ENCODE measurements at places on chromosomes 6 and 20.
A peak's percentile ranks its signal among the peaks of the same experiment; 100 is the strongest.

GRCh38 chr6:4346659-4347333 lies 211.4 kb upstream of the ECI2 start:
- no peak for DNase-seq

GRCh38 chr6:131979515-131980337 lies 28.6 kb upstream of the CCN2 start:
- DNase-seq, result no peak

- no peak for DNase-seq
These were observed 9.6 kb downstream of the MRS2 start for GRCh38 chr6:24412294-24412693.

DNA sequence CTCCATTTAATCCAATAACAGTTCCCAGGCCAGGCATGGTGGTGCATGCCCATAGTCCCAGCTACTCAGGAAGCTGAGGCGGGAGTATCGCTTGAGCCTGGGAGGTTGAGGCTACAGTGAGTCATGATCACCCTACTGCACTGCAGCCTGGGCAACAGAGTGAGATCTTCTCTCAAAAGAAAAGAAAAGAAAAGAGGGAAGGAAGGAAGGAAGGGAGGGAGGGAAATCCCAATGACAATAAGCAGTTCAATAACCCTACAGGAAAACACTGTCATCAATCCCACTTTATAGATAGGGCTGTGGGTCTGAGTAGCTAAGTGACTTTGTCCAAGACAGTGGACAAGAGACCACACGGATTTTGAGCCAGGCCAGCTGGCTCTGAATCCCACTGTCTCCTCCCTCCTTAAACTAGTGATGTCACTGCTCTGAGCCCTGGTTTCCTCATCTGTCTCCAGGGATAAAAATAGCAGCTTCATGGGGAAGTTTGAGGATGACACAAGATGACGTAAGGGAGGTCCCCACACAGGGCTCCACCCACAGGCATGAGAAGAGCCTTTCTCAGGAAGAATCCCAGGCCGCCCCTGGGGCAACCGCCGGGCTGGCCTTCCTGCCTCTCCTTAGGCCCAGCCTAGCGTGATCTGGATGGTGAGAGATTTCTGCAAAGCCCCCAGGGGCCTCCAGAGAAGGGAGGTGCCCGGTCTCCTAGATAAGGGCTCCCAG lies 7.2 kb upstream of the TRIB3 start:
- no peak for DNase-seq

- no peak for DNase-seq
These were observed 85.0 kb downstream of the YTHDF1 start for GRCh38 chr20:63130658-63131577.

DNA sequence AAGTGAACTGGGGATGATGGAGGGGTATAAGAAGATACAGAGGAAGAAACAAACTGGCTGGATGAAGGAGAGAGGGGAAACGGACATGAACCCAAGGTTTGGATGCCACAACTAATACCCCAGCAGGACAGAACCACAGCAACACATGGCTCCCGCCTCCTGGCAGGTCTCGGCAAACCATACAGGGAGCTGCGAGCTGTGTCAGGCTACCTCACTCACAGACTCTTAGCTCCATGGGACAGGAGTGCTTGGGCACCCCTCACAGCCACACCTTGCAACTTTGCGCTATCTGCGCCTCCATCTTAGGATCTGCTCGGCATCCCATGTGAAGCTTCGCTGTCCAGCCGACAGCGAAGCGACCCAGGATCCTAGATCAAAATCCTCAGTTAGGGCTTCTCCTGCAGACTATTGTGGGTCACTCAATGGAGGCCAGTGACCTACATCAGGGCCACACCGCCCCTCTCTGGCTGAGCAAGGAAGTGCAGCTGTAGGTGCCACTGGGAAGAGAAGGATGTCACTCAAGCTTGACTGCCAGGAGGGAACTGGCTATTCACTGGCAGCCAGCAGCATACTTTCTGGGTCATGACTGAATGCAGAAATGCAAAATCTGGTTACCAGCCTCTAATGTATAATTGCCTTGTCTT lies 174.4 kb upstream of the RIN2 start:
- peak; percentile 5 for DNase-seq

- DNase-seq, result no peak
These were observed 8.9 kb downstream of the RWDD1 start for GRCh38 chr6:116580198-116580597.

DNA sequence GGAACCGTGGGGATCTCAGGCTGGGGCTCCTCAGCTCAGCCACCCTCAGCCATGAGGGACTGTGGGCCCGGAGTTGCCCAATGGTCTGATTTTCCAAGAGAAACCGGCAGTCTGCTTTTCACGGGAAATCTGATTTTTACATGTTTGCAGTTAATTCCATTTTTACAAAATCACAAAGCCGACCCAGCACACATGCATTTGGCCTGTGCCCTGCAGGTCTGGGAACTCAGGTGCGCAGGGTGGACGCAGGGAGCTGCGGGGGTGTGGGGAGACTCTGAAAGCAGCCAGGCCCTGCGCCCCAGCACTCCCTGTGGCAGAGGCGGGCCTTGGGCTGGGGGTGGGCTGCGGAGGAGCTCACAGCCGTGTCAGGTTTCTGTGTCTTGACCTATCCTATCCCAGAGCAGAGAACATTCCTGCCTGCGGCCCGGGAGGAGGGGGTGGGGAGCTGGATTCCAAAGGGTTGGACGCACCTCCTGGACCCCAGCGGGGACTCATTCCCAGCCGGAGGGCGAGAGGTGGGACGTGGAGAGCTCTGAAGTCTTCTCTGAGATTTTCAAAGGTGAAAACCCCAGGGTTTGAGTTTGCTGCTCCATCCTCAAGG lies 60.6 kb downstream of the ADNP start:
- no peak for DNase-seq

All from stimulated activated CD8-positive, alpha-beta memory T cell treated with anti-CD3 and anti-CD28 coated beads, Interleukin-4, amount 100 ng/mL, for 1 hour (primary cell).